Osteoblast (primary cell): ENCODE measurements at places on chromosomes 1 and 21. TPM values are rescaled to one million over a fixed set of nuclear protein-coding genes. Genes with fewer than 3 reads are reported as not detected.

Gene FMOD
- total RNA-seq, result 2.9 and 5.9 TPM in 2 replicates

Gene VHLL
- total RNA-seq, result not detected in 2 replicates

Gene LCE1B
- total RNA-seq, result not detected in 2 replicates

Gene S100A14
- total RNA-seq, result 0.36 TPM in 1 of 2 replicates, not detected in the other

Gene RNU1-4
- under 0.01 TPM in 1 of 2 replicates, not detected in the other for total RNA-seq
